T-helper 17 cell (primary cell): ENCODE measurements at places on chromosomes 7 and 10. TPM values are rescaled to one million over a fixed set of nuclear protein-coding genes. Genes with fewer than 3 reads are reported as not detected.
A peak's percentile ranks its signal among the peaks of the same experiment; 100 is the strongest.

DNA sequence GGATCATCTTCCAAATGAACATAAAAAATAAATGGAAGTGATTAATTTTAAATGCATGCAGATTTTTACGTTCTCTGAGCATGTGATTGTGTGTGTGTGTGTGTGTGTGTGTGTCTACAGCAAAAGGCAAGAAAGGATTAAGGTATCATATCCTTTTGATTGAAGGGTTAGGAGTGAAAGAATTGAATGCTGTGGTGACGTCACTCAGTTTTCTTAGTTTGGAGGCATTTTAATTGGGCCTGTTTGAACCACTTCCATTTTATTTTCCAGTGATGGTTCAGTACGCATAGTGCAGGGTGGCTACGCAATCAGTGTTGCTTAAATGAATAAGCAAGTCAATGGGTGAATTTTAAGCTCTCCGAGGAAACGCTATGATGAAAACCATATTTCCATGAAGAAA lies 31.3 kb downstream of the TACC2 start:
- no peak overlapping the region for H3K27ac ChIP-seq
- no peaks in the 10 kb centered on the region for H3K4me1 ChIP-seq
- no peak overlapping the region for H3K4me3 ChIP-seq
- no peaks in the 10 kb centered on the region for H3K36me3 ChIP-seq
- DNase-seq, result no peak

DNA sequence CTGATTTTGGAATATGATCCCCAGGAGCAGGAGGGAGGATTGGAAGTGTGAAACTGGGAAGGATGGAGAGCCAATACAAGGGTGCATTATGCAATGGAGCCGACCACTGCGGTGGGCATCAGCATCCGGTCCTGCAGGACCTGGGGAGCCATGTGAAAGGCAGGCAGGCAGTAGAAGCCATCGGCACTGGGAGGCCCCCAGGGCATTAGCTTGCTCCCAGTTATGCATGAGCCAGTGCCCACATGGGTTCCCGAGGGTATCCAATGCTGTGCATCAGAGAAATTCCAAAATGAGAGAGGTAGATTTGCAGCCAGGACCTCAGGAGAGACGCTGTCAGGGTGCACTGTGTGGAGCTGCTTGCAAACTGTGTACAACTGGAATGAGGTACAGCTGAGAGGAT lies 8.7 kb upstream of the KCP start:
- no peak overlapping the region for H3K27ac ChIP-seq
- no peak overlapping the region for H3K4me3 ChIP-seq
- peaks cover 8% of the 10 kb centered on the region for H3K4me1 ChIP-seq
- H3K27me3 ChIP-seq, result peaks cover 40% of the 10 kb centered on the region
- peaks cover 2% of the 10 kb centered on the region for H3K36me3 ChIP-seq
- no peak for DNase-seq

DNA sequence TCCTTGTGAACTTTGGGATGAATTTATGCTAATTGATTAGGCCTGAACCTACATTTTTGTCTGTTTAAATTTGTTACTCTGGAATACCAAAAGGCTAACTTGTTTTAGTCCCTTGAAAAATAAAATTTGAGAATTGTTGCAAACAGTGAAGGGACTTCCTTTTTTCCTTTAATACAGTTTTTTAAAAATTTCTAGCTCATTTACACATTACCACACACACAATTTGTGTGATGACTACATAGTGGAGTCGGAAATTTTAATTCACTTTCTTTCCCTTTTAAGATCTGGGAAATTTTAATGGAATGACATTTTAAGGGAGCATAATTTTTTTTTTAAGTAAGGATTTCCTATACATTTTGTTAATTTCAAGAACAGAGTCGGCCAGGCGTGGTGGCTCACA lies 8.6 kb upstream of the TMEM236 start:
- no peaks in the 10 kb centered on the region for H3K27me3 ChIP-seq
- no peak for DNase-seq
- H3K4me1 ChIP-seq, result peaks cover 3% of the 10 kb centered on the region
- H3K4me3 ChIP-seq, result no peak overlapping the region
- H3K36me3 ChIP-seq, result no peaks in the 10 kb centered on the region
- H3K27ac ChIP-seq, result peak overlapping the region; percentile 19

- H3K4me3 ChIP-seq, result no peak overlapping the region
- H3K4me1 ChIP-seq, result peaks cover 3% of the 10 kb centered on the region
- no peak for DNase-seq
- peaks cover 6% of the 10 kb centered on the region for H3K36me3 ChIP-seq
- peak overlapping the region; percentile 59 for H3K27ac ChIP-seq
These were observed 16.3 kb upstream of the SLC29A4 start for GRCh38 chr7:5266191-5267028.

DNA sequence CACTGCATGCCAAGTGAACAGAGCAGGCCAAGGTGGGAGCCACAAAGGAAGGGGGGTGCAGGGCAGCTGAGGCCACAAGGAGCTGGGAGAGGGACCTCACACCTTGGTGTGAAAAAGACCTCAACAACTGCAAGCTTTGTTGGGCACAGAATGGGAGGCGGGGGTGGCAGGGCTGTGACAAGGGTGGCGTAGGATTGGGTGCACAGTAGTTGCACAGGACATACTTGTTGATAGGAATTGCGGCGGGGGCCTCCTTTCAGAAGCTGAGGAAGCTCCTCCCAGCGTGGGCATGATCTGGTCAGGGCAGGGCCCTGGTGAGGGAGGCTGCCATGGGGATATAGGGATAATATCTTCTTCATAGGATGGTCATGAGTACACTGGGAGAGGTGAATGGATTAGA lies 25.8 kb downstream of the POLL start:
- no peak overlapping the region for H3K27ac ChIP-seq
- peaks cover 34% of the 10 kb centered on the region for H3K4me1 ChIP-seq
- H3K27me3 ChIP-seq, result peaks cover 45% of the 10 kb centered on the region

GRCh38 chr10:7634142-7634894 lies 32.4 kb downstream of the ITIH5 start:
- H3K36me3 ChIP-seq, result no peaks in the 10 kb centered on the region
- no peaks in the 10 kb centered on the region for H3K4me1 ChIP-seq
- H3K4me3 ChIP-seq, result no peak overlapping the region
- H3K27me3 ChIP-seq, result peaks cover 39% of the 10 kb centered on the region
- DNase-seq, result no peak

- no peaks in the 10 kb centered on the region for H3K27me3 ChIP-seq
- H3K27ac ChIP-seq, result no peak overlapping the region
- DNase-seq, result no peak
- no peak overlapping the region for H3K4me3 ChIP-seq
These were observed 164.7 kb downstream of the SEMA3E start for GRCh38 chr7:83484266-83484665.

GRCh38 chr7:138880881-138881578 lies 83.0 kb upstream of the ATP6V0A4 start:
- H3K27ac ChIP-seq, result peak overlapping the region; percentile 90
- H3K4me3 ChIP-seq, result no peak overlapping the region
- H3K4me1 ChIP-seq, result peaks cover 14% of the 10 kb centered on the region
- no peaks in the 10 kb centered on the region for H3K36me3 ChIP-seq
- DNase-seq, result no peak
- peaks cover 10% of the 10 kb centered on the region for H3K27me3 ChIP-seq

GRCh38 chr10:116796910-116797513 lies 52.3 kb upstream of the ENO4 start:
- H3K36me3 ChIP-seq, result peaks cover 2% of the 10 kb centered on the region
- H3K4me3 ChIP-seq, result no peak overlapping the region
- DNase-seq, result peak; percentile 59
- no peak overlapping the region for H3K27ac ChIP-seq

- H3K27ac ChIP-seq, result no peak overlapping the region
- H3K36me3 ChIP-seq, result no peaks in the 10 kb centered on the region
- H3K27me3 ChIP-seq, result no peaks in the 10 kb centered on the region
These were observed 32.3 kb upstream of the DNAJB12 start for GRCh38 chr10:72386916-72387586.

DNA sequence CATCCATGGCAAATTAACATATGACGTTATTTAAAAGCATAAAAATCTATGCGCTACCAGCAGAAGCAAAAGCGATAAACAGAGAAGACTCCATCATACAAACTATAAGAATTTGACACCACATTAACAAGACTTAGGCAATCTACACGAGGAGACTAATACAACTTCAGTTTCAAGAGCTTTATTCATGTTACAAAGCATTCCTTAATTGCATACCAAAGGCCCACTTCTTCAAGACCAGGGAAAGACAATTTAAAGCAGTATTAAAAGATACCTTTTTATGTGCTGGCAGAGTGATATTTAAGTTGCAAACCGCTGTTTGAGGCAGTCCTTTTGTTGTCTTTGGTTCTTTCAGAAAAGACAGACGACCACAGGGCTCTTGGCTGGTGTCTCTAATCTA lies 176.0 kb upstream of the CCDC6 start:
- H3K27ac ChIP-seq, result peak overlapping the region; percentile 34
- no peaks in the 10 kb centered on the region for H3K27me3 ChIP-seq
- no peak overlapping the region for H3K4me3 ChIP-seq
- H3K4me1 ChIP-seq, result no peaks in the 10 kb centered on the region

DNA sequence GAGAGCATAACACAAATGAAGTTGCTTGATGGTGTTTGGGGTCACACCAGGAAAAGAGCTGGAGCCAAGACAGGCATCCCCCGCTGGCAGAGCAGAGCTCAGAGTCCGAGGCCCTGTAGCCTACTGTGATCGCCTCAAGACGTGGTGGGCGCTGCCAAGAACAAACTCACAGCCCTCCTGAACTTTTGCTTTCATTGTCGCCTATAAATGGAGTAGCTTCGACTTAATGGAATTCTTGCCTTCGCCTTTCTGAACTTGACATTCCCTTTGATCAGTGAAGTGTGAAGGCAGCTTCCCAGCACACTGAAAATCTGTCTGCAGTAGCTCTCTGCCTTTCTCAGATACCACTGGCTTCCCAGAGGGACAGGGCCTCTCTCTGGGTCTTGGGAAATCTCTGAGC lies 21.3 kb downstream of the CPXM2 start:
- peaks cover 2% of the 10 kb centered on the region for H3K36me3 ChIP-seq
- peaks cover 36% of the 10 kb centered on the region for H3K27me3 ChIP-seq
- H3K27ac ChIP-seq, result no peak overlapping the region
- no peaks in the 10 kb centered on the region for H3K4me1 ChIP-seq

GRCh38 chr10:4838743-4839142 lies 12.7 kb downstream of the AKR1E2 start:
- H3K4me3 ChIP-seq, result no peak overlapping the region
- no peak for DNase-seq
- H3K4me1 ChIP-seq, result peaks cover 21% of the 10 kb centered on the region
- H3K36me3 ChIP-seq, result no peaks in the 10 kb centered on the region
- no peak overlapping the region for H3K27ac ChIP-seq

- no peak overlapping the region for H3K4me3 ChIP-seq
- H3K4me1 ChIP-seq, result peaks cover 2% of the 10 kb centered on the region
- H3K27ac ChIP-seq, result no peak overlapping the region
- no peaks in the 10 kb centered on the region for H3K27me3 ChIP-seq
- H3K36me3 ChIP-seq, result peaks cover 9% of the 10 kb centered on the region
These were observed 19.6 kb downstream of the AVPI1 start for GRCh38 chr10:97667463-97667862.

GRCh38 chr7:133207687-133208086 lies 45.2 kb upstream of the EXOC4 start:
- no peak overlapping the region for H3K4me3 ChIP-seq
- peaks cover 3% of the 10 kb centered on the region for H3K36me3 ChIP-seq
- no peaks in the 10 kb centered on the region for H3K4me1 ChIP-seq
- no peak for DNase-seq
- H3K27ac ChIP-seq, result no peak overlapping the region

- H3K27ac ChIP-seq, result no peak overlapping the region
- H3K4me3 ChIP-seq, result no peak overlapping the region
- H3K4me1 ChIP-seq, result peaks cover 6% of the 10 kb centered on the region
- peaks cover 2% of the 10 kb centered on the region for H3K36me3 ChIP-seq
- no peaks in the 10 kb centered on the region for H3K27me3 ChIP-seq
- no peak for DNase-seq
These were observed 24.6 kb upstream of the MKLN1 start for GRCh38 chr7:131302876-131303707.

DNA sequence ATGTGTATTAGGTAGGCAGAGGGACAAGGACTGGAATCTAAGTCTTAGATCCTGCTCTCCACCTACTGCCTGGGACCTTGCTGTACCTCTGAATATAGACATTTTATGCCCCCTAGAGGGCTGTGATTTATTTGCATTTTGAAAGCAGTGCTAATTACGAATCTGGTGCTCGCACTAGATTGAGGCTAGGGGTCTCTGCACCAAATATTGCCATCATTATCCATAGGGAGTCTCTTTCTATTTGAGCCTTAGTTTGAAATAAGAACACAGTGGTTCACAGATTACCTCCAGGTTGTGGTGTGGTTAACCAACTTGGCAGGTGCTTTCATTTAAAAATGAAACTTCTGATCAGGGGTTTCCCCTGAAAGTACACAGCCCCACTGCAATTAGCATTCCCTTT lies 41.8 kb downstream of the CNNM1 start:
- no peak overlapping the region for H3K4me3 ChIP-seq
- no peak for DNase-seq
- H3K27ac ChIP-seq, result no peak overlapping the region
- H3K36me3 ChIP-seq, result no peaks in the 10 kb centered on the region
- peaks cover 4% of the 10 kb centered on the region for H3K4me1 ChIP-seq

The GDF2 gene
- total RNA-seq, result not detected

The LANCL2 gene
- total RNA-seq, result 11.0 TPM

The COBL gene
- total RNA-seq, result not detected

The PPP1R3A gene
- total RNA-seq, result not detected

The GPR158 gene
- total RNA-seq, result not detected

The XRCC2 gene
- 0.50 TPM for total RNA-seq

The TMEM130 gene
- total RNA-seq, result not detected

The GPC2 gene
- 5.0 TPM for total RNA-seq

The PDCD11 gene
- total RNA-seq, result 18.7 TPM

The ZNF804B gene
- not detected for total RNA-seq

The SLC26A5 gene
- total RNA-seq, result not detected
